Sigmoid colon (tissue), 7 donors: ENCODE measurements at places on chromosomes 12 and 14. TPM values are rescaled to one million over a fixed set of nuclear protein-coding genes. Genes with fewer than 3 reads are reported as not detected.
A peak's percentile ranks its signal among the peaks of the same experiment; 100 is the strongest.

CYP46A1 gene
- 0.35 TPM for polyA plus RNA-seq

GRCh38 chr14:73220061-73220460 is 17.2 kb upstream of the PAPLN start:
- no peak overlapping the region for H3K4me3 ChIP-seq
- DNase-seq: no peak
- H3K27ac ChIP-seq: no peak overlapping the region
- H3K4me1 ChIP-seq: peaks cover 17% of the 10 kb centered on the region
- H3K36me3 ChIP-seq: no peaks in the 10 kb centered on the region
- H3K27me3 ChIP-seq: no peaks in the 10 kb centered on the region

GRCh38 chr14:77616133-77616453 is 344 bp downstream of the SPTLC2 start:
- H3K4me3 ChIP-seq: peak overlapping the region; percentile 90
- H3K27me3 ChIP-seq: no peaks in the 10 kb centered on the region
- peak overlapping the region; percentile 82 for H3K27ac ChIP-seq
- H3K36me3 ChIP-seq: no peaks in the 10 kb centered on the region
- no peak for DNase-seq

GRCh38 chr14:97277711-97278110 is 480.5 kb downstream of the VRK1 start:
- no peaks in the 10 kb centered on the region for H3K27me3 ChIP-seq
- H3K27ac ChIP-seq: no peak overlapping the region
- H3K36me3 ChIP-seq: no peaks in the 10 kb centered on the region
- H3K4me3 ChIP-seq: no peak overlapping the region
- H3K4me1 ChIP-seq: no peaks in the 10 kb centered on the region

PDE3A gene
- polyA plus RNA-seq: 16.3 TPM
